ENCODE measurements at places on chromosomes 1 and 21.

DNA sequence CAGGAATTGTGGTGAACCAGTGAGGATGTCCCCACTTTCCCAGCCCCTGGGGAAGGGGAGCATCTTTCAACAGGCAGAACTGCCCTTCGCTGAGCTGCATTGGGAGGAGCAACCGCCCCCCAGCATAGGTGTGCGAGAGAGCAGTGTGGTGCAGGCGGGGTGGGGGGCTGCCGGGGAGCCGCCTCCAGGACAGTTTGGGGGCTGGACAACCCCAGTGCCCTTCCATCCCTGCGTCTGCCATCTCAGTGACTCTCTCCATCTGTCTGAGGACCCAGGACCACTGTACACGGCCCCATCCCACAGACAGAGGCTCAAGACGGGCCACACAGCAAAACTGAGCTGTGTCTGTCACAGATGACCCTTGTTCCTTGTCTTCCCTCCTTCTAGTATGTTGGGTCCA lies 14.2 kb downstream of the PODN start:
- DNase-seq: no peak

DNA sequence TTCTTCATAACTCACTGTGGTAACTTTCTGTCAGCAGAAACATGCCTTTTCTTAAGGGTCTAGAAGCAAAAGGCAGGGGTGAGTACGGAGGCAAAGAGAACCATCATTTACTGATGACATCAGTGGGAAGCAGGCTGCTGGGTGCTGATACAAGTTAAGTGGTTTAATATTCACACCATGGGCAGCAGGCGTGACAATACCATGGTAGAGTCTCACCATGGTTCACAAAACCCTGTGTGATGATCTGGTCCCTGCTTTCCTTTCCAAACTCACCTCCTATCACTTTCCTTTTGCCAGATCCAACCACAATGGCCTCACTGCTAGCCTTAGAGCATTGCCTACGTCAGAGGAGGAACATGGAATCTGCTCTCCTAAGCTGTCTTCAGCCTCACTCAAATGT lies 8.7 kb downstream of the MAB21L3 start:
- DNase-seq: no peak

DNA sequence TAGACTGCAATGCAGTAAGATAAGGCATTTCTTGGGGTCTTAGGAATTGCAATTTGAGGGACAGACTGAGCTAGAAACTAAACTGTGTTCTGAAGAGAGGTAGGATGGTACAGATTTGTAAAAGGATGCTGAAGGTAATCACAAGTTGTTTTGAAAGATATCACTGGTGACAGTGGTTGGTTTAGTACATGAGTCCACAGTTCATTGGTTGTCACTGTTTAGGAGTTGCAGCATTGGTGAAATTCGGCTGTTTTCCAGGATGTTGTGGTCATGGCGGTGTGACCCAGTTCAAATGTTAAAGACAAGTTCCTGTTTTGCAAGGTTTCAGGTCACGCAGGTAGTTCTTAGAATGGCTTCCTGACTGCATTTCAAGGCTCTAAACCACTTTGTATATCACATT lies 292.8 kb upstream of the B3GALT2 start:
- DNase-seq: no peak

GRCh38 chr21:18460979-18461378 lies 57.4 kb upstream of the TMPRSS15 start:
- no peak for DNase-seq

DNA sequence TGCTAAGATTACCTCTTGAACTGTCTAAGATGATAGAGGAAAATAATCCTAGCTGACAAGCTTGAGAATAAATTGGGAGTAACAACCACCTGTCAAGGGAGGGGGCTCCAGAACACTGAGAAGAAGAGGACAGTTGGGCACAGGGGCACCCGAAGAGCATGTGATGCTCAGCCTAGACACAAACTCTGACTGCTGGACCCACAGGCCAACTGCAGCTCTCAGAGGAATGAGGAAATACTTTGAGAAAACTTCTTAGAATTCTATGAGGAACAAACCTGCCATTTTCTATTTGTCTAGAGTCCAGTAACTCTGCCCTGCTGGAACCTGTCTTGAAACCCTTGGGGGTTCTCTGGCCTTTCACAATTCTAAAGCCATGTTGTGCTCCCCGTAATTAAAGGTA lies 124.1 kb upstream of the KCNK2 start:
- no peak for DNase-seq

DNA sequence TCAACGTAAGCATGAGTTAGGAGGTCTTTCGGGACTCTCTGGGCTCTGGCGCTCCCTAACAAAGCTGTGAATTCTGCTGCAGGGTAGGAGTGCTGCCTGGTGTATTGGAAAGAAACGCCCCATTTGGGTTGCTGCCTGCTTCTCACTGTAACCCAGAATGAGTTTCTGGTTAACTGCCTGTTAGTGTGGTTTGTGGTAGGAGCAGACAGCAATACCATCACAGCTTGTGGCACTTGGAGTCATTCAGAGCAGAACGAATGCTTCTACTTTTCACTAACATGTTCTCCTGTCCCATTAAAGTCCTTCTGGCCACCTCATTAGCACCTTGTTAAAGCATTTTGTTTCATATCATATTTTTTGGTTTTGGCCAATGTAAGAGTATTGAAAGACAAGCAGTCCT lies 18.1 kb downstream of the MAP3K7CL start:
- DNase-seq: no peak

DNA sequence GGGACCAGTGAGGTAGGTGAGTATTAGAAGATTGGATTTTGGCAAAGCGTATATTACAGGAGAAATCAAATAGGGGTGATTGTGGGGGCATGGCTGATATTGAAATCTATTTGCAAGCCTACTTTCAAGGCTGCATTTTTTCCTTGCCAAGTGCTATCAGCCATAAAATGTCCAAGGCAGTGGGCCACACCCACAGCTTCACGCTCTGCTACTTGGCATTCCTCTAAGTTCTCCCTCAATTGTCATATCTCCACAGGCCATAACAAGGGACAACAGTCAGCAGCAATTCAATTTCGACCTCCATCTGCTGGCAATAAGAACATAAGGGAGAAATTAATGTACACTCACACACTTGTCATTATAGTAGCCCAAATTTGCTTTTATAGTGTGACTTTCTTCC lies 667.1 kb upstream of the PKN2 start:
- DNase-seq: no peak

- no peak for DNase-seq
Measured at GRCh38 chr1:173445164-173445563, 32.0 kb upstream of the PRDX6 start.

GRCh38 chr1:181669246-181669645 lies 185.9 kb downstream of the CACNA1E start:
- DNase-seq: no peak

- peak; percentile 82 for DNase-seq
Measured at GRCh38 chr1:61227857-61228550, 145.6 kb downstream of the NFIA start.

GRCh38 chr1:11559591-11559970 lies 80.6 kb downstream of the DISP3 start:
- no peak for DNase-seq

DNA sequence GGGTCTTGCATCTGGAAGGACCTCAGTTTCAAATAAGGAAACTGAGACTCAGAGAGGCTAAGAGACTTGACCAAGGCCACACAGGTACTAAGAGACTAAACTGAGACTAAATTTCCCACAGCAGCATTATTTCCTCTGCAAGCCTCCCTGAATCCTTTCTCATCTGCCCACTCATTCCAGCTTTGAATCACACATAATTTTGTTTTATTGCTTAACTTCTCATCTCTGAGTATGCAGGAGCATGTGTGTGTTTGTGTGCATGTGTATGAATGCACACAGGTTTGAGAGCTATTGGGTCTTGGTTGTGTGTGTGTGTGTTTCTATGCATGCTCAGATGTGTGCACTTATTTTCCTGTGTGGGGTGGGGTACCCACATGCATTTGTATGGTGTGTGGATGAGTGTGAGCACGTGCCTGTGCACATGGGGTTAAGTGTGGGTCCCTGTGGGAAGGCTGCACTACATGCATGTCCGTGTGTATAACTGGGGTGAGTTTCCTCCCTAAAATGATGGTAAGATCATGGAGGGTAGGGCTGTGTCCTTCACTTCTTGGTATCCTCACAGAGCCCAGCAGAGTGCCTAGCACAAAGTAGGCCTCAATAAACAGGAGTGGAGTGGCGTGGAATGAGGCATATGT lies 74.4 kb upstream of the ZC3H12A start:
- DNase-seq: no peak

- peak; percentile 63 for DNase-seq
Measured at GRCh38 chr1:222546548-222547259, 1.2 kb downstream of the HHIPL2 start.

- no peak for DNase-seq
Measured at GRCh38 chr1:36638268-36638667, 155.6 kb upstream of the CSF3R start.

DNA sequence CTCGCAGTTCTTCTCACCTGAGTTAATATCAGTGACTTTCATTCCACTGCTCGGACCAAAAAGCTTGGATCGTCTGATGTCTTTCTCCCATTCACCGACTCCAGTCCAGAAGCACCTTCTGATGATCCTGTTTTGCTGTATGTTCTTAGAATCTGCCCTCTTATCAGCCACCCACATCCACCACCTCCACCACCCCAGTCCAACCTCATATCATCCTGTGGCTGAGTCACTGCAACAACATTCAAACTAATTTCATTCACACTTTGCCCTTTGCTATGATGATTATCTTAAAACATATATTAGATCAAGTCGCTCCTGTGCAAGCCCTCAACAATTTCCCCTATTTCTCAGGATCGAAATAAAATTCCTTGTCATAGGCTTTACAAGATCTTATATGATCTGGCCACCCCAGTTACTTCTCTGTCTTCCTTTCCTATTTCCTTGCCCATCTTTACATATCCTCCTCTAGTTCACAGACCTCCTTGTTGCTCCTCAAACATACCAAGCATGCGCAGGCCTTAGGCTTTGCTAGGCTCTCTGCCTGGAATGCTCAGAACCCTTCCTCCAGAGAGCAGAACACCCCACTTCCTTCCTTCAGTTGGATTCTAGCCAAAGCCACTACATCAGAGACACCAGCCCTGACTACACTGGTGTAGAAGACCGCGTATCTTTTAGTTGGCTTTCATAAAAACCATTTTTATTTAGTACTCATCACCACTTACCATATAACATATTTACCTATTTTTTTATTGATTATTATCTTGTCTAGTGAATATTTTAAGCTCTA lies 335.7 kb upstream of the GREM2 start:
- DNase-seq: no peak

- no peak for DNase-seq
Measured at GRCh38 chr21:34897828-34898227, 151.3 kb downstream of the RUNX1 start.

DNA sequence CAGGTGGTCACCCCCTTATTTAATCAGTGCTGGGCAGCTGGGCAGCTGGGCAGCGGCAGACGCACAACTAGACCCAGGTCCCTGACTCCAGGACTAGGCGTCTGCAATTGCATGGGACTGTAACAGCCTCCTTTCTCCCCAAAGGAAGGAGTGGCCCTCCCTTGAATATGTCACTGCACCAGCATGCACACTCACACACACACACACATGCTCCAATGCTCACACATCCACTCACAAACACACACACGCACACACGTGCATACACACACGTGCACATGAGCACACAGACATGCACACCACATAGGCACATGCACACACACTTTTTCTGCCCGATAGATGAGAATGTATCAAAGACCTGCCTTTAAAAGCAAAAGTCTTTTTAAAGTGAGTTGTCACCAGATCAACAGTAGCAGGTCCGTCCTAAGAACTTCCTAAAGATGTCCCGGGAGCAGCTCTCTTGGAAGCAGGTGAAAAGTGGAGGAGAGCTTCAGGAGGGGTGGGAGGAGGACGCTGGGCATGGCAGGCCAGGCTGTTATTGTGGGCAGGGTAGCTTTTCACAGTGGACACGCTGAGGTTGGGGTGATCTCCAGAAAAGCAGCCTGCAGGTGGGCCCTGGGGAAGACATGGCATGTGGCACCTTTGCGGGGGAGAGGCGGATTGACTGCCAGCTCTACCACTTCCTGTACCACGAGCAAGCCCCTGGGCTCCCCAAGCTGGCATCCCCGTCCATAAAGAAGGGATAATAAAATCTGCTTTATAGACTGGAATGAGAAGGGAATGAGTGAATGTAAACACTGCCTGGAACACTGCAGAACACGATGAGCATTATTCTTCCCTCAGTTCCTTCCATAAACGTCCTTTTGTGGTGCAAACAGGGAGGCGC lies 1.7 kb downstream of the PDE9A start:
- DNase-seq: no peak

DNA sequence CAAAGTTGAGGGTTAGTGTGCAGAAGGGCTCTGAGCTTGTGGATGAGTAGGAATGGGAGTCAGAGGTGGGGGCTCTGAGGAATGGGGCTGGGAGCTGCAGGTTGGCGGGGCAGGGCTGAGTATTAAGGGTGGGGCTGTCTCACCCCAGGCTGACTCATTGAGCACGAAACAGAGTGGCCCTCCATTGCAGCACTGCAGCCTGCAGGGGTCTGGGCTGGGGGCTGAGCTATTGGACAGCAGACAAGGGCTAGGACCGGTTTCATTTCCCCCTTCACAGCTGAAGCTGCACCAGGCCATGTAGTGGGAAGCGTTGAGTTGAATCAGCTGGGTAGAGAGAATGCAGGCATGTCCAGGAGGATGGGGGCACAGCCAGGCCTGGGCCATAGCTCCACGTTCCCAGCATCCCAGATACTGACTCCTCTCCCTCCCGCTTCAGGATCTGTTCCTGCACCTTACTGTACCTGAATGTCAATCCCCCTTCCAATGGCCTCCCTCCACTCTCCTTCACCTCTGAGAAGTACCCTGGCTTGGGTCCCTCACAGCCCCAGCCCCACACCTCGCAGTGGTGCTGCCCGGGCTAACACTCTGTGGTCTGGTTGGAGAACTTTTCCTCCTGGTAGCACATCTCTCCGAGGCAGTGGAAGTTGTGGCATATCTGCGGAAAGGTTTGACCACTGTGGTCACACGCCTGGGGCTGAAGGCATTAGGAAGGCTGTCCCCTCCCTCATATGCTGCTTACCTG lies 4.4 kb upstream of the INPP5B start:
- no peak for DNase-seq

- no peak for DNase-seq
Measured at GRCh38 chr21:41932191-41932575, 21.6 kb downstream of the C2CD2 start.

DNA sequence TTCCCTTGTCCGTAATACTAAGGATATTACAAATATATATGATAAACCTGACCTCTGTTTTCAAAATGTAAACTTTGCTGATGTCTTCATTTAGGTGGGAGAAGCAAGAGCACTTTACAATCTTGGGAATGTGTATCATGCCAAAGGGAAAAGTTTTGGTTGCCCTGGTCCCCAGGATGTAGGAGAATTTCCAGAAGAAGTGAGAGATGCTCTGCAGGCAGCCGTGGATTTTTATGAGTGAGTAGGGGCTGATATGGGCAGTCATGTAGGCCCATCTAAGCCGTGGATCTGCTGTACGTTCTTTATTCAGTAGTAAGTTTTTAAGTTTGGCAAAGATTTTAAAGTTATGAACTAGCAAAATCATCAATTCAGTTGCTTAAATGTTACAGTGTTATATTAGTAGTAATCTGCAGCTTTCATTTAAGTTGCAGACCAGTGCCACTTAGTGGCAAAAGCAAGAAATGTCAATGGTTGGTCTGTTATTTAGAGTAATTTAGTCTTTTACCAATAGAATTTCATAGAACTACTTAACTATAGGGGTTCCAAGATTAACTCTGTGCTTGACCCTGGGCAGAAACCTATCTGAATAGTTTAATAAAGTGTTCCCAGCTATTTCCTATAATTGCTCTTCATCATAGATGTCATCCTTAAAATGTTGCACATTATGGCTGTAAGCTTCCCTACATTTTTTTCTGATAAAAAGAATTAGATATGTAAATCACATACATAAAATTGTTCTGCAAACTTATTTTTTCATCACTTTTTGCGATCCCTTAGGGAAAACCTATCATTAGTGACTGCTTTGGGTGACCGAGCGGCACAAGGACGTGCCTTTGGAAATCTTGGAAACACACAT lies 21.3 kb downstream of the GPSM2 start:
- DNase-seq: no peak

All from NCI-H524 treated with DMSO at 0.1 percent for 48 hours (cell line).